ENCODE measurements at places on chromosomes 11 and 22. TPM values are rescaled to one million over a fixed set of nuclear protein-coding genes. Genes with fewer than 3 reads are reported as not detected.

DNA sequence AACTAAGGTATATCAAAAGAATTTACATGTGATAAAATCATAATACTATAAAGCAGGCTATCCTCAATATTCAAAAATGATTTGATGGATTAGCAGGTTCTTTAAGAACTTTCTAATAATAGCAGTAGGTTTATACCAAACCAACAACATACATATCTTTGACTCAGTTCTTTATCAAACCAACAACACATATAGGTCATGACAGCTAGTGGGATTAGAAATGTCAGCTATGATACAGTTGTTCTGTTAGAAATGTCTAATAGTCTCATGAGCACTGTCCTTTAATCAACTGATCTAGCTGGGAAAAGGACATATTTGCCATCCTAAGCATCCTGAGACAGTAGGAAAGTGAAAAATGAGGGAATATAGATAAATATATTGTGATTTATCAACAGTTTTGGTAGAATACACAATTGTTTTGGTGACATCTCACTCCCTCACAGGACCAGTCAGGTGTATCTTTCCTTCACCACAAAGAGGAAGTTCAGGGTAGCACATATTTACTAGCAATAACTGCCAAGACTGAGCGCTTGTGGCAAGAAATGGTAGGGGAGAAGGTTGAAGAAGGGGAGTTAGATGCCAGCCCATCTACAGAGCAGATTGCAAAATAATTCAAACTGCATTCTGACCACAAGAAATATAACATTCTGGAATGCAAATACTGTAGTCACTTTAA, 90.8 kb upstream of the APOA1 start:
- DNase-seq: no peak

TIRAP gene
- total RNA-seq: 7.8 TPM

MUC2 gene
- total RNA-seq: not detected

GRCh38 chr22:19965771-19966709, 24.4 kb upstream of the TXNRD2 start:
- DNase-seq: no peak

- DNase-seq: peak; percentile 76
Observed at GRCh38 chr11:61187505-61188130, 15.7 kb upstream of the PGA3 start.

PANX3 gene
- total RNA-seq: not detected

- DNase-seq: no peak
Observed at GRCh38 chr22:36147196-36147791, 13.3 kb downstream of the APOL3 start.

B3GAT1 gene
- 0.17 TPM for total RNA-seq
